Activated CD4-positive, alpha-beta T cell treated with anti-CD3 and anti-CD28 coated beads, Interleukin-2, amount 10 ng/mL, durations not matched to agents 7 days and 5 days (primary cell): ENCODE measurements at places on chromosomes 2 and 18. TPM values are rescaled to one million over a fixed set of nuclear protein-coding genes. Genes with fewer than 3 reads are reported as not detected.

DNA sequence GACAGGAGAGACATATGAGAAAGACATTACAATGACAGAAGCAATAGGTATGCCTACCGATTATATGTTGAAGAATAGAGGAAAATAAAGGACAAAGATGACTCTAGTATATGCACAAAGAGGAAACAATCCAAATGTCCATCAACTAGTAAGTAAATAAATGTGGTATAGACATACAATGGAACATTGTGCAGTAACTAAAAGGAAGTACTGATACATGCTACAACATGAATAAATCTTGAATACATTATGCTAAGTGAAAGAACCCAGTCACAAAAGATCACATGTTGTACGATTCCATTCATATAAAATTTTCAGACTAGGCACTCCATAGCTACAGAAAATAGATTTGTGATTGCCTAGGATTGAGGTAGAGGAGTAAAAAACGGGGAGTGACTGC is 28.5 kb upstream of the PGAP1 start:
- no peak for DNase-seq

GRCh38 chr18:22557168-22557941 is 139.6 kb upstream of the CTAGE1 start:
- DNase-seq, result no peak

DNA sequence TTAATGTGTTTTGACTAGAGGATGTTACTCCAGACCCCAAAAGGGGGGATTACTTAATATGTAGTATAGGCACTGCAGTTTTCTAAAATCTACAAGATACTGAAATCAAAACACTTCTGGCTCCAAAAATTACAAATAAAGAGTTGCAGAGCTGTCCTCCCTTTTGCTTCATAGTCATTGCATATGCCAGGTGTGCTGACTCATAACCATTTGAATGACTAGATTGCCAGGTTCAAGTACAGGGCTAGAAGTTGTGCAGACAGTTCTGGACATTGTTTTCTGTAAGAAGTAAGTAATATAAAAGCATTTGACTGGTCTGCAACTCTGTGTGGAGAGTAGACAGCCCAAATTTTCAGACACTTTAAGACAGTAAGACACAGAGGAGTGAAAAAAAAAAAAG is 6.7 kb downstream of the CWC22 start:
- DNase-seq, result no peak

DNA sequence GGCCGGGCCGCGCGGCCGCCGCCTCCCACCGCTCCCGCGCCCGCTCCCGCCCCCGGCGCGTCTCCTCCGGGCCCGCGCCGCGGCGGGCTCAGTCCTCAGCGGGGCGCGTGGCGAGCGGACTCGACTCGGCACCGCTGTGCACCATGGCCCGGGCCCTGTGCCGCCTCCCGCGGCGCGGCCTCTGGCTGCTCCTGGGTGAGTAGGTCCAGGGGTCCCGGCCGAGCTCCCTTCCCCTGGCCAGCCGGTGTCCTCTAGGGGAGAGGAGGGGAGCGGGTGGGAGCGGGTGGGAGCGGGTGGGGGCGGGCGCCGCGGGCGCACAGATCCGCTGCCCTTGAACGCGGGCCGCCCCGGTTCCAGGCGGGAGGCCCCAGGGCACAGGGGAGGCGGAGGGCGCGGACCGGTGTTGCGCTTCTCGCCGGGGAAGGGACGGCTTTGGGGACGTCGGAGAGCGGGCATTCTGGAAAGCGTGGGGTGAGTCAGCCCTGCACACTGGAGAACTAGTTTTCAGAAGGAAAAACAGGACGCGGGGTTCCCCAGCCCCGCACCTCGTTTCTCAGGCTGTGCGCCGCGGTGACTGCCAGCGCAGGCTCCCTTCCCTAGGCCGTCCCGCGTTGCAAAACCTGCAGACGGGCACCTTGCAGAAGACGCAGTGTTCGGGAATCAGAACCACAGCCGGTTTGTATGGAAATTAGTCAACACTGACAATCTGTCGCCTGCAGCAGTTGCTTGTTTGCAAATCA is at the start of gene RAMP1:
Gene RAMP1 (plus strand): TSS at position 91 of the 740 bp plus-strand sequence. CDS start 53 bp downstream, at position 144.
- DNase-seq, result no peak

DNA sequence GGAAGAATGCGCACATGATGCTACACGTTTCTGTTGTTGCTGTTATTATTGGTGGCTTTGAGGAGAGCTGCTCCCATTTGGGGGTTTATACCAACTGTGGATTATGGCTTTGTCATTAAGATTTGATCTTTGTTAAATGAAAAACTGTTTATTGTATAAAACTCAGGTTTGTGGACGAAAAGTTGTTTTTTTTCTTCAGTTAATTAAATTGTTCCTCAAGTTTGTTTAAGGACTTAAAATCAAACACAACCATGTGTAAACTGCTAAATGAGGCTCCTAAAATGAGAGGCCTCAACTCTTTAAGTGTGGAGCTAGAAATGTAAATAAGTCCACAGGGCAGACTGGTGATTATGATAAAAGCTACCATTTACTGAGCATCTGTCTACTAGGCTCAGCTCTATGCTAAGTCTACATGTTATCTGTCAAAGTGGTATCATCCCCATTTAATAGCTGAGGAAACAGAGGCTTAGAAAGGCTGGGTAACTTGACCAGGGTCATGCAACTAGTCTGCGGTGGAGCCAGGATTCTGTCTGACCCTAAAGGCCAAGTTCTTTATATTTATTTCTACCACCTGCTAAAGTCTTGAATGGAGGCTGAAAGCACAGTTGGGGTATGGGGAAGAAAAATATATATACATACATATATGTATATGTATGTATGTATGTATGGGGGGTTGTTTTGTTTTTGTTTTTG is 4.1 kb downstream of the MYCN start:
- no peak for DNase-seq

DNA sequence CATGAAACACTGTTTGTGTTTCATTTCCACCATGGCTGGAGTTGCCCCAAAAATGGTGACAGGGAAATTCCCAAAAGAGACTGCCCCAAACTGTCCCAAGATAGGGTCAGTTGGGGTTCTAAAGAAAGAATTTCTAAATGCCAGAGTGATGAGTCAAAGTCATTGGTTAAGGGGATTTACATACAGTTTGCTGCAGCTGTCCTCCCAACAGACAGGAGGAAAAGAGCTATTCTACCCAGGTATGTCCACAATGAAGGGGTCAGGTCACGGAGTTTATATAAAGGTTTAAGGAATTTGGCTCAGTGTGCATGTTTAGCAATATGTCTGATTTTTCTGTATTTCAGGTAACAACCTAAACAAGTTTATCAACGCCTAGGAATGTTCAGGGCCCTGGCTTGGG is 344.1 kb downstream of the TDRD15 start:
- no peak for DNase-seq

DNA sequence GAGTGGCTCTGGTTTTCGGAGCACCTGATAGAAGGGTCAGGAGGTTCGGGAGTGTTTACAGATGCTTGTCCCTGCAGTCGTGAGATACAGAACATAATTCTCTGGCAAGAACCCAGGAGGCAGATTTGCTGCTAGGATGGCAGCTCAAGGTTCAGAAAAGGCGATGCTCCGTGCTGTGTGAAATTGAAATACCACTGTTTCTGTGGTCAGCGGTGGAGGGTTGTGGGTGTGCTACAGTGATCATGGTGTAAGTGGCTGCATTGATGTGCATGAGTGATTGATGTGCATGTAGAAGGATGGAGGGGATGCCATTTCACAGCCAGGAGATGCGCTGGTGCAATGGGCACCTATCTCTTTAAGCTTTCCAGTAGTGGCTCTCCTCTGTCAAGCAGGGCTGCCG is 322.1 kb downstream of the GALR1 start:
- DNase-seq, result no peak

GRCh38 chr2:153519257-153519875 is 40.8 kb upstream of the RPRM start:
- peak; percentile 54 for DNase-seq

DNA sequence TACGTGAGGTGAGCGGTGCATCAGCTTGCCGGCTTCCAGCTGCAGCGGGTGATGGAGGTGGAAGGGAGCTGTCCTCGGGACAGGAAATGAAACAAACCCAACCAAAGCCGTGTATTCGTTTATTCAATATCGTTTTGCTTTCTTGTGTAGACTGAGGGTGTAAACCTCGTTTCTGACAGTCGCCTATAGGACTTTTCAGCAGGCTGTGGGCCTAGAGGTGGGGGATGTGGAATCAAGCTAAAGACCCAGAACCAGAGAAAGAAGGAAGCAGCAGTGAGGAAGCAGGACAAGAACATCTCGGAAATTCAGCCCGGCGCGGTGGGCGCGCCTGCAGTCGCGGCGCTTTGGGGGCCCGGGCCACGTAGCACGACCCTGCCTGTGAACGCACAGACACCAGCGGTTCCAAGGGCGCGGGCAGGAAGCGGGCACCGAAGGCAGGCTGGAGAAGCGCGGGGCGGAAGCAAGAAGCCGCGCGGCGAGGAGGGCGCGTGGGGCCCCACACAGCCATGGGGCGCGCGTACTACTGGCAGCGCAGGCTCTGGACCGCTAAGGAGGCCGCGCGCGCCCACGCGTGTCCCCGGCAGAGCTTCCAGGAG is 755 bp upstream of the ATP9B start:
- peak; percentile 52 for DNase-seq

GRCh38 chr2:1600191-1601066 is 143.9 kb downstream of the PXDN start:
- DNase-seq, result no peak

GRCh38 chr2:128364441-128364911 is 45.8 kb upstream of the HS6ST1 start:
- DNase-seq, result no peak

GAREM2 gene
- 2.9 TPM for total RNA-seq

FSHR gene
- total RNA-seq, result not detected

RTKN gene
- 0.62 TPM for total RNA-seq

SH3RF3 gene
- 0.17 TPM for total RNA-seq
